ENCODE measurements at places on chromosomes 11 and 22.

- no peak for DNase-seq
Measured at GRCh38 chr11:131025421-131026125, 109.3 kb upstream of the SNX19 start.

DNA sequence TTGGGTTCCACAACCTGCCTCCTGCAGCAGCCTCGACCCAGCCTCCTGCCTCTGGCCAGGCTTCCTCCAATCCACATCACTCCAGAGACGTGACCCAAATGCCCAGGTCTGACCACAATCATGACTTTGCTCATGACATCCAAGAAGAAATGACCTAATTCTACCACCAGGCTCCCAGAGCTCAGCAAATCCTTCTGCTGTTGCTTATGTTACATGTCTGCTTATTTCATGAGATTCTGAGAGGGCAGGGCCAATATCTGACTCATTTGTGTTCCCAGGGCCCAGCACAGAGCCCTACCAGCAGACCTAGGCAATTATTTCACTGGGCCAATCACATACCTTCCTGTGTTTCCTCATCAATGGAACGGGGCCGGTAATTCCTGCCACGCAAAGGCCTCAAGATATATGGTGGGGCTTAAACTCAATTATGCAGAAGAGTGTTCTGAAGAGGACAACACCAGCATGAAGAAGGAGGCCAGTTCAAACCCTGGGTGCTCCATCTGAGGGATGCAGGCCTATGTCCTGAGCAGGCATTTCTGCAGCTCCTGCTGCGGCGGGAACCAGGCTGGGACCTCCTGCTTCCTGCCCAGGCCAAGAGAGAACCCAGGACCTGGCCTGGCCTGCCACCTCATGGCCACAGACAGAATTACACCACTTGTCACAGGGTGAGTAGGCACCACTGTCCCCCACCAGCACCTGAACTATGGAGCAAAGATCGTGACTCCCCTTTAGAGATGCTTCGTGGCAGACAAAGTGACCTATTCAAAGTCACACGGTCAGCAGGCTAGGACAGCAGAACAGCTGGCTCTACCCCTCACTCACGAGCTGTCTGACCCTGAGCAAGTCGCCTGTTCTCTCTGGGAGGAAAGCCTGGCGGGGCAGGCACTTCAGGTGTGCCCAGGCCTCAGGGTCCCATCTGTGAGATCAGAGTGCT is 5.9 kb downstream of the CENPM start:
- no peak for DNase-seq

GRCh38 chr11:47408598-47409439 is 429 bp downstream of the SLC39A13 start:
- no peak for DNase-seq

GRCh38 chr22:17475318-17476230 is 87.7 kb upstream of the SLC25A18 start:
- no peak for DNase-seq

GRCh38 chr22:50714150-50714549 is 23.9 kb upstream of the ACR start:
- DNase-seq, result no peak

DNA sequence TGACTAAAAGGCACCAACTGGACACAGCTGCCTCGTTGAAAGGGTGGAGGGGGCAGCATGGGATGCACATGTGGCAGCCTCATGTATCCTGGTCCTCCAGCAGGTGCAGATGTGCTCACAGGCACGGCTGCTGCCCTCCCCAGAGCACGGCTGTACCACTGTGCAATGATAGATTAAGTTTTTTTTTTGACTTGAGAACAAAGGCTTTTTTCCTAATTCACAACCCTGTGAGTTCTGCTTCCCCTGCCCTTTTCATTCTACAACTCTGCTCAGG is 11.4 kb downstream of the DKK3 start:
- DNase-seq, result no peak

DNA sequence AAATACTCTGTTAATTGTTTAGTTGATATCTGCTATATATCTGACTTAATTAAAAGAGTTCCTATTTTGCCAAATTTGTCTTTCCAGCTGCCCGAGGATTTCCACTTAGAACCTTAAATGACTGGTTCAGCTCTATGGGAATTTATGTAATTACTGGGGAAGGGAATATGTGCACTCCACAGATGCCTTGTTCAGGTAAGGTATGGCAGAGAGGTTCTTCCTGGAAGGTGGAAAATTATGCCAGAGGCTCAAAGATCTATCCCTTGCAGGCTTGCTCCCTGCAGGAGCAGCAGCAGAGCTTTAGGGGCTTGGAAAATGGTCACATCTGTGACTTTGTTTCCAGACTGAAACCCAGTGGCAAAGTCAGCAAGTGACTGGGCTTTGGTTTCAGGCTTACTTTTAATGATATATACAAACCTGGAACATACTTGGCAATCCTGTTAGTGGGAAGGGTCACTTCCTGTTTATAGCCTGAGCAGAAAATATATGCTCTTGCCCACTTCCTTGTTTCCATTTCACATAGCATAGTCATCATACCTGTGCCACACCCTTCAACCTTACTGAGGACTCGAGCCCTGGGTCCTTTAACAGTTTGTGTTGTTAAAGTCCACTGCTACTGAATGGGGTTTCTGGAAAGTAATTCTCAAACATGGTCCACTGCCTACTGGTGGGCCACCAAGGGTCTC is 23.7 kb downstream of the WBP2NL start:
- DNase-seq, result no peak

- no peak for DNase-seq
Measured at GRCh38 chr11:95154514-95154913, 64.9 kb downstream of the ENDOD1 start.

- DNase-seq, result no peak
Measured at GRCh38 chr11:130204703-130205095, 45.1 kb downstream of the ST14 start.

- no peak for DNase-seq
Measured at GRCh38 chr11:134027671-134028070, 41.2 kb upstream of the JAM3 start.

- DNase-seq, result peak; percentile 33
Measured at GRCh38 chr22:42553475-42554361, at the start of gene SERHL2. Gene SERHL2, plus strand, starts transcription at chr22:42553956. Its CDS starts 65 bp downstream, at chr22:42554021.

DNA sequence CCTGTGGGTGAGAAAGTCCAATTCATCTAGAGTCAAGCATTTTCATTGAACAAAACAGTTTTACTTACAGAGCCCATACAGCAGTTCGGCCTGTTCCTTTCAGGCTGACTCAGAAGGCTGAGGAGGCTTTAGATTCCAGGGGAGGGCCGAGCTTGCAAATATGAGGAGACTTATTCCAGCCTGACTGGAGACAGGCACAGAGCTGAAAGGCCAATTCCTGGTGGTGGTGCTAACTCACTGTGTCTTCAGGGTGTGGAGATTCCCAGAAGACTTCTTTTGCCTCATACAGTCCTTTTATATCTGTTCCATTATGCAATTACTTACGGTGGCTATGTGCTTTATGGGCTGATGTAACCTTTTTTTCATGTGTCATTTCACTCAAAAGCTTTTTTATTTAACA is at the start of gene OR51E2:
TSS of gene OR51E2 (minus strand) at position 269 of the 400 bp plus-strand sequence. CDS start 15,142 bp downstream, outside the sequence.
- no peak for DNase-seq

GRCh38 chr11:118275176-118275575 is 11.1 kb upstream of the MPZL2 start:
- no peak for DNase-seq

DNA sequence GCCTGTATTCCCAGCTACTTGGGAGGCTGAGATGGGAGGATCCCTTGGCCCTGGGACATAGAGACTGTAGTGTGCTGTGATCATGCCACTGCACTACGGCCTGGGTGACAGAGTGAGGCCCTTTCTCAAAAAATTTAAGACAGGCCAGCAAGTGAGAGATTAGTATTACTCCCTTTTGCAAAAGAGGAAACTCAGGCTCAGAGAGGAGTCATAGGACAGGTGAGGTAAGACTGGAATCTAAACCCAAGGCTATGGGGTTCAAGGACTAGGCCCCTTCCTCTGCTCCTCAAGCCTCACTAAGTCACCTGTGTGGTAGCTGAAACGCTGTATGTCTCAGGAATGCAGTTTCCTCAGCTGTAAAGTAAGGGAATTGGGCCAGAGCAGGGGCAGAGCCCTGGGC is 1.6 kb upstream of the P2RY2 start:
- no peak for DNase-seq
